ENCODE measurements at places on chromosomes 12 and 14. TPM values are rescaled to one million over a fixed set of nuclear protein-coding genes. Genes with fewer than 3 reads are reported as not detected.

GRCh38 chr12:31620311-31620710, 29.4 kb upstream of the DENND5B start:
- DNase-seq: no peak

DNA sequence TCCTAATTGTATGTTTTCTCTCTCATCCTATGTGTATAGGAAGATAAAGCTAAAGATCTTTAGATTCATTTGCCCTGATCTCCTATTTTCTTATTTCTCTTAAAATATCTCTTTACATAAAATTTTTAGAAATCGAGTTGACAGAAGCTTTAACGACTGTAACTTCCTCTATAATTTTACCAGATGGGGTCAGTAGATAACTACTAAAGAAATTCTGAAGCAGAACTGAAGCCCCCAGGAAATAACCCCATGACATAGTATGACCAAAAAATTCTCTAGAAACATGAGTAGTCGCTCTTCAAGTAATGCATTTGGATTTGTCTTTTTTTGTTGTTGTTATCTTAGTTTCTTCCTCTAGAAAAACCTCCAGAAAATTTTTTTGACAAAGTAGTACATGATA, 288.0 kb downstream of the ERC1 start:
- DNase-seq: no peak

DNA sequence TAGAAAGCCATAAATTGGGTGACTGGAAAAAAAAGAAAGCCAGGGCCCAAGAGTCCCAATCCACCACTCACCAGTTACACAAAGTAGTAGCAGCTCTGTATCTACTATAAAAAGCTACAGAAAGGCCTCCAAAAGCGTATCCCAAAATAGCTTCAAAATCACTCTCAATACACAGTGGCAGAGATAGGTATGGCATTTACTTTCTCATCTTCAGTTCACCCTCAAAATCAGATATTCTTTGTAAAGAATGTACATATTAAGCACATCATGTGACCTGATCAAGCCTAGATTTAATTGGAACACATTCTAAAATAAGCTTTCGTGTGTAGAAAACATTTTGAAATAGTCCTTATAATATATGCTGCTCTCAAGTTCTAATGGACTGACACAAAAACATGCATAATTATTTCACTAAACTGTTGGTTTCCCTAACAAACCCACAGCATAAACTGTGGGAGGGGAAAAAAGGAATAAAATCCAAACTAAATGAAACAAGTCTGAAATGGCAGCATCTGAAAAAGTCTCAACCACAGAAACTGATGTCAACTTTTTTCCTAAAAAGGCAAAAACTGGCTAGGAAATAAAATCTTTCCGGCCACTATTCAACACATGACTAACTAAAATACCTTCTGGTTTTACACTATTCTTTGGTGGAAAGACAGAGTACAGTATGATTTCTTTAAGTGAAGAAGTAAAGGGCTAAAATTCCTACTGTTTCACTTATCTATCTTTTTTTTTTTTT, 25.9 kb downstream of the UBE2N start:
- DNase-seq: no peak

DNA sequence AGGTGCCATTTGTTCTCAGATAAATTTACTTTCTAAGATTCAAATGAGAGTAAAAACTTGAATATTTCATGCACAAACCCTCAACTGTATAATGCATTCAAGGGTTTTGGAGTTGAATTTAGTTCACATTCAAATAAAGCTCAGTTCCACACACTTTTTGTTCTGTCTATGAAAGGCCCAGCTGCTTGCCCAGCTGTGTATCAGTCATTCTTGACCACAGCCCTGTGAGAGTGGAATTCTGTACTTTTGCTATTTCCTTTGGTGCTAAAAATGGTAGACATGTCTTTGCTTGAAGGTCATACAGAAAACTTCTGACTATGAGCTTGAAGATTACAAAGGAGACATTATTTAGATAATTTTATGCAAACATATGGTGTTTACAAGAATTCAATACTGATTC, 110.4 kb downstream of the KCNC2 start:
- no peak for DNase-seq

- DNase-seq: no peak
Observed at GRCh38 chr12:105825141-105825540, 313.6 kb downstream of the NUAK1 start.

- DNase-seq: peak; percentile 54
Observed at GRCh38 chr14:60249321-60250256, 568 bp downstream of the PPM1A start.

GRCh38 chr12:85920324-85920947, 46.3 kb downstream of the NTS start:
- no peak for DNase-seq

DNA sequence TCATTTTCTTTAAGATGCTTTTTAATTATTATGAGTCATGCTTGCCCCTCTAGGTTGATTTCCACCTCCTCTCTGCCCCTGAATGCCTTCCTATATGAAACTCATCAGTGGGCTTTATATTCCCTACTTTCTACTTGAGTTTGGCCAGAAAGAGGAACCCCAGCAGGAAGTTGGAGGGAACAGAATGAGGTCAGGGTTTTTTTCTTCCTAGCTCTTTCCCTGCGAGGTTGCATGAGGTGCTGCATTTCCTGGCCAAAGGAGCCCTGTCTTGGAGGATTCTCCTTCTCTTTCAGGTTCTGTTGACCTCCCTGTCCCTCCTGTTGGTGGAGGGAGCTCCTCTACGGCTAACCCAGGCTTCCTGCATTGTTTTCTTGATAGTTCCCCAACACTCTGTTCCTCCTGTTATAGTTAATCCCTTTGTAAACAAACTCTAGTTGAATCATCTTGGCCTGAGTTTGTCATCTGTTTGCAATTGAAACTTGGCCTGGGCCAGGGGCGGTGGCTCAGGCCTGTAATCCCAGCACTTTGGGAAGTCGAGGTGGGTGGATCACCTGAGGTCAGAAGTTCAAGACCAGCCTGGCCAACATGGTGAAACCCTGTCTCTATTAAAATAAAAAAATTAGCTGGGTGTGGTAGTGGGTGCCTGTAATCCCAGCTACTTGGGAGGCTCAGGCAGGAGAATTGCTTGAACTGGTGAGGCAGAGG, 15.3 kb upstream of the SPIC start:
- DNase-seq: no peak

DNA sequence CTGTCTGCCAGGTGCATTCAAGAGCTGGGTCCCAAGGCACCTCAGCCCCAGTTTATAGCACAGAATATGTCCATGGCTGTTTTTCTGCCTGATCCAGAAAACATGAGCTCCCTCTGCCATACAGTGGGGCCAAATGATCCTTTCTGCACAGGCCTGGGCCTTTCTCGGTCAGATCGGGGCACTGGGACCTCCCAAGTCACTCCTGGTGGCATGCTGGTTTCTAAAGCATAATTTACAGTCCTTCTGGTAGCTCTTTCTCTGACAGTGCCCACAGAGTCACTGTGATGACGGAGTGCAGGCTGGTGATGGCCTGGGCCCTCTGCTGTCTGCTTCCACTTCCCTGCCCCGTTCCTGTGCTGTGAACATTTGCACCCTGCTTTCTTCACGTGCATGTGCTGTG, 99.2 kb downstream of the ADGRD1 start:
- no peak for DNase-seq

DNA sequence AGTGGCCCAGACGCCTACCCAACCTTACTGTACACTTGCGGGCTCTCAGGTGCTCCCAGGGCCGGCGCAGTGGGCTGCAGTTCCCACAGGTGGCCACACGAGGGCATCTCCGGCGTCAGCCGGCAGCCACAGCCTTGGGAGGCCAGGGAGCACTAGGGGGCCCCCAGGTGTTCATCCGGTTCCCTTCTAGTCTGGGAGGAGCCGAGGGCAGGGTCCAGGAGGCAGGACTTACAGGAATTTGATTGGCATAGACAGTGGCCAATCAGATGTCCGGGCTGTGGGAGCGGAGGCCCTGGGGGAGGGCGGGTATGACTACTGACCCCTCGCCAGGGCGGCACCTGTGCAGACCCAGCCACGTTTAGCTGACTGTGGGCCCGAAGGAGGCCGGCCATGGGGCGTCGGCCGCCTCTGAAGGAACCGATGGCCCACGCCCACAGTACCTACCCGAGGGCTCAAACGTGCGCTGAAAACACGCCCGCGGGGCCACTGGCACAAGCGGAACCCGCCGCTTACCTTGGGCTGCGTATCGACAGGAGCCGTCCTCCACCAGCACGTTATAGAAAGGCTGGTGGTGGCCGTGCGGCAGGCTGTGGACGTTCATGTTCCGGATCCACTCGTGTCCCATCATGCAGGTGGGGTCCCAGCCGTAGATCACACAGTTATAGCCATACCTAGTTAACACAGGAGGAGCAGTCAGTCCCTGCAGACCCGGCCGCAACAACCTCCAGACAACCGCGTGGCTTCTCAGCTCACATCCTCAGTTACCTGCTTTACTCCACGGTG, 34.8 kb downstream of the FBXO21 start:
- peak; percentile 22 for DNase-seq

- no peak for DNase-seq
Observed at GRCh38 chr12:105454688-105455087, 124.2 kb downstream of the C12orf75 start.

DNA sequence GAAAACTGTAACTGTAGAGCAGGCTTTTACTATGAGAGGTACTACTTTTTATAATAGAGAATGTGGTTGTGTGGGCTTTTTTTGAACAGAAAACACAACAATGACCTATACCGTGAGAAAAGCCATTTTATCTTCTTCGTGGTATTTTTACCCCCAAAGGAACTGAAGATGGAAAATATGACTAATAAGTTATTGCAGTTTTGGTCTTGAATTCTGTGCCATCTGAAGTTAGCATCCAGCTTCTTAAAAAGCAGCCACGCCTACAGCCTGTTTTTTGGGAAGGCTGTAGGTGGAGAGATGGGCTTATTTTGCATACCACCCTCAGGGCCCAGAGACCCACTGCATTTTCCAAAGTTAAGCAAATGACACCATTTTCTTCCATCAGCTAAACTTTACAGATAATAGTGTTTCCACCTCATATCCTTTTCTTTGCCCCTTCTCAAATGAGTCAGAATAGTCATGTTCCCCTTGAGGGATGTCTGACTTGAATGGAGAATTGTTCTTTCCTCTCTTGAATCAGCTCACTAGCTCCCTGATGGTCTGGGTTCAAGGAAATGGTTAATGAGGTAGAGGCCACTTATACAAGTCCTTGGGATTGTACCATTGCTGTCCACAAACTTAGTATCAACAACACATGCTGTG, 53.0 kb downstream of the TBC1D30 start:
- DNase-seq: no peak

- peak; percentile 42 for DNase-seq
Observed at GRCh38 chr14:25132732-25133422, 82.9 kb upstream of the STXBP6 start.

DNA sequence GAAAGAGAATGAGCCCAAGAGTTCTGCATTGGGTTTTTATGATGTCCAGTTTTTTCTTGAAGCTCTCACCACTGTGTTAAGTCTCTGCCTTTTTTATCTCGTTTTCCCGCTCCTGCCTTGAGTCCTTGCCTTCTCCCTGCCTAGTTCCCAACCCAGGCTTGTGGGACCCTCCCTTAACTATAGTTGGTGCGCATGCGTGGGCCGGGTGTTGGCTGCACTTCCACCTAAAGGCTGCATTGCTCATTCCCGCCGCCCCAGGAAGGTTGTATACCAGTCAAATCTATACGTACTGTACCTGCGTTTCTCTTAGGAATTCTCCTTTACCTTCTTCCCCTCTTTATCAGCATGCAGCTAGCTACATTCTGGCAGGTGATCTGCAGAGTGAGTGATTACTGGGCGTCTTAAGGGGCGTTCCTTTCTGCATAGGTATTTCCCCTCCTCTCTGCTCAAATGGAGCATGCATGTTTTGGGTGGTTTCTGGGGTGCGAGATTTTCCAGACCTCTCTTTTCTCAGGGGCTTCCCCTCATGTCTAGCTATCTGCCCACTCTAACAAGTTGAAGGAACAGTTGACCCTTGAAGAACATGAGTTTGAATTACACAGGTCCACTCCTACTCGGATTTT, 6.6 kb upstream of the REP15 start:
- DNase-seq: no peak

GRCh38 chr12:127881371-127882140, 385.4 kb upstream of the TMEM132C start:
- no peak for DNase-seq

DNA sequence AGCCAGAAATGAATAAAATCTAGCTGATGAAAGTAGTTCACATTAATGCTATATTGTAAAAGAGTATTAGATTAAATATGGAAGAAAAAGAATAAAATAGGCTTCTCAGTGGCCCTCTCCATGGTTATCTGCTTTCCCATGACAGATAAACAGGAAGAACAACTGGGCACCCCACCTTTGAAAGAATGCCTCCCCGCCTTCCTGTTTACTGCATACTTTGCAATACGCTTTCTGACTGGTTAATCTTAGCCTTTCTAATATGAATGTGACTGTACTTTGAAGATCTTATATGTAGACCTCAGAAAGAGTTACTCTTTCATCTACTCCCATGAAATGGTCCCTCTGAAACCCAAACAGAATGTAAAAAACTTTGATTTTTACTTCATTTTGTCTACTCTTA, 34.1 kb upstream of the DAAM1 start:
- no peak for DNase-seq

- DNase-seq: no peak
Observed at GRCh38 chr12:58695263-58695662, 225.0 kb downstream of the LRIG3 start.

GRCh38 chr14:83873669-83874068, 1656.3 kb upstream of the FLRT2 start:
- DNase-seq: no peak

- DNase-seq: no peak
Observed at GRCh38 chr12:55693323-55694187, 14.1 kb downstream of the ITGA7 start.

DNA sequence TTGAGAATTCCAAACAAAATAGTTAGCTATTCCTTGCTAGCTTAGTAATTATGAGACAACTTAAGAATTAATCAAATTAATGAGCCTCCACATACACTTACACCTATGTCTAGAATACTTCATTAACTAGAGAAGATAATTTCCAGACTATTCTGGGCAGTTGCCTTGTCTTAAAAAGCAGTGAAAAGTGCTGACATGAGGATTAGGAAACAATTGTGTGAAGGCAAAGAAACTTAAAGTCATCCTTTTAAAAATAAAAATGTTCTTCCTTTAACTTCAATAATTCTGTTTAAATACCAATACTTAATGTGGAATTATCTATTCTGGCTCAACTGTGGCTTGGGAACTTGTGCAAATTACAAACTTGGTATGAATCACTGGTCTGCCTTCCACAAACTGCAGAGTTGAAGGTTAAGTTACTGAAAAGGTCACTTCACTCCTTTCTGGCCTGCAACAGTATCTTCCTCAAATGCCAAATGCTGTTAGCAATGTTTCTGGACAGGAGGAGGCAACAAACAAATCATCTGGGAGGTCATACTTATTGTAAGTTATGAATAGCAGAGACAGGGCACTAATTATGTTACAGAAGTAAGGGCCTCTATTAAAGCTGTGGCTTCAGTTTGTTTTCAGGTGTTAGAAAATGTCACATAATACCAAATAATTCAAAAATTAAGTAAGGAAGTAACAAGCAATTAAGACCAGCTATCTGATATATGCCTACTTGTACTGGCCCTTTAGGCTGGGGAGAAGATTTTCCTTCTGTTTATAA, 19.2 kb downstream of the PPTC7 start:
- DNase-seq: no peak

The OR11G2 gene
- polyA plus RNA-seq: not detected

The CACNA1C gene
- 7.9 TPM for polyA plus RNA-seq

The BEGAIN gene
- 2.6 TPM for polyA plus RNA-seq

The ADAM21 gene
- polyA plus RNA-seq: 0.16 TPM

The PROX2 gene
- polyA plus RNA-seq: 0.58 TPM

The OAS2 gene
- polyA plus RNA-seq: 11.4 TPM

The KRT5 gene
- polyA plus RNA-seq: 0.28 TPM

Data from right renal pelvis (tissue), 4 donors.